ENCODE measurements at places on chromosomes 1 and 21.

GRCh38 chr21:43731476-43731875 lies 12.5 kb downstream of the PDXK start:
- no peak for DNase-seq

DNA sequence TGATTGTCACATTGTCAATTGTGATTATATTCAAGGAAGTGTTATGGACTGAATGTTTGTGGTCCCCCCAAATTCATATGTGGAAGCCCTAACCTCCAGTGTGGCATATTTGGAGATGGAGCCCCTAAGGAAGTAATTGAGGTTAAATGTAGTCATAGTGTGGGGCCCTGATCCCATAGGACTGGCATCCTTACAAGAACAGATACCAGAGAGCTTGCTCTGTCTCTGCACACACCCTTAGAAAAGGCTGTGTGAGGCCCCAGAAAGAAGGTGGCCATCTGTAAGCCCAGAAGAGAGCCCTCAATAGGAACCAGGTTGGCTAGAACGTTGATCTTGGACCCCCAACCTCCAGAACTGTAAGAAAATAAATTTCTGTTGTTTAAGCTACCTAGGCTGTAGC lies 28.1 kb downstream of the VANGL1 start:
- no peak for DNase-seq

- no peak for DNase-seq
These were observed 75.3 kb downstream of the CD247 start for GRCh38 chr1:167442854-167443565.

- DNase-seq: no peak
These were observed 61.9 kb downstream of the CRP start for GRCh38 chr1:159652506-159652905.

DNA sequence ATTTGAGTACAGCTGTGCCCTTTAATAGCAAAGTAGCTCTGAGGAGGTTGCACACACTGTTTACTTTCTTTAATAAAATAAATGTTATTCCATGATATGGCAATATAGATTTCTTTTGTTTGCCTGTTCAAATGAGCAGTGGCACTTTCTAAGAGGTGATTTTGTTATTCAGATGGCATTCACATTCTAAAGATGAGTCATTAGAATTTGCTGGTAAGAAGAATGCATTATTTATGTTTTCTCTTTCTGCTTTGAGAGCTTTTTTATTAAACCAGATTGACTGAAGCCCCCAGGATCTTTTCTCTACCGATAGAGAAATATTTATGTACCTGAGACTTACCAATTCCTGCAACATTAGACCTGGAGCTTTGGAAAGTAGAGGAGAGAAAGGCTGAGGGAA lies 11.2 kb upstream of the LEPR start:
- no peak for DNase-seq

DNA sequence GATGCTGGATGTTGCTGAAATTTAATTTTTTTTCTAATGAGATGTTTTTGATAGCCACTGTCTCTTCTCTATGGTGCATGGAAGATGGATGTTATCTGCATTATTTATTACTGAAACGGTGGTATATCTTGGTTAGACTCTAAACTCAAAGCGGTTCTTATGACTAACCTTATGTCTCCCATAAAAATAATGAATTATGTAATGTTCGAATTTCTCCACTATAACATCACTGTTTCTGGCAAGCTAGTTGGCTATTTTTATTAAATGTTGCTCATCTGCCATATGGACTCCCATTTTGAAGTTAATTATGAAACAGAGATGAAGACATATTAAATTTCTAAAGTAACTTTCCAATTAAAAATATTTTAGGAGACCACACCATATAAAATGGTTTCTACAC lies 808.6 kb upstream of the ADGRL4 start:
- DNase-seq: no peak

Measured in SK-N-DZ (cell line).